A549 (cell line): ENCODE measurements at places on chromosomes 3 and 15.

DNA sequence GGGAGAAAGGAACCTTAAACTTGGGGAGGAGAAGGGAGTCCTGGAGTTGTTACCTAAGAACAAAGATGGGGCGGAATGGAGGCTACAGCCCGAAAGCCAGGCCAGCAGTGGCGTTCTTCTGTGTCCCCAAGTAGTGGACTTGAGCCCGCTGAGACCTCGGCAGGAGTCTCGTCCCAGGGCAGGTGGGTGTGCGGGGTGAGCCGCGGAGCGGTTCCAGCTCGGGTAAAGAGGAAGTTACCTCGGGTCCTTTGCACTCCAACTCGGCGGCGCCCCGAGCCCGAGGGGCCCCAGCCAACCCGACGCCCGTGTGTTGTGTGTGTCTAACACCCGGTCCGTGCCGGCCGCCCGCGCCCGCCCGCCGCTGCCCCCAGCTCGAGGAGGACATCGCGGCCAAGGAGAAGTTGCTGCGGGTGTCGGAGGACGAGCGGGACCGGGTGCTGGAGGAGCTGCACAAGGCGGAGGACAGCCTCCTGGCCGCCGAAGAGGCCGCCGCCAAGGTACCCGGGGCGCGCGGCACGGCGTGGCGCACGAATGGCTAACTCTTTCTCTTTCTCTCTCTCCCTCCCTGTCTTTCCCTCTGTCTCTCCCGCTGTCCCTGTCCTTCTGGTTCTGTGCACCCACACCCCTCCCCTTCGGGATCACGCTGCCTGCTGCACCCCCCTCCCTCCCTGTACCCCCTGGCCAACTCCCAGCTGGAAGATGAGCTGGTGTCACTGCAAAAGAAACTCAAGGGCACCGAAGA lies 959 bp downstream of the TPM1 start:
- no peak for DNase-seq

GRCh38 chr15:47727676-47728075 lies 10.4 kb downstream of the SEMA6D start:
- no peak for DNase-seq

DNA sequence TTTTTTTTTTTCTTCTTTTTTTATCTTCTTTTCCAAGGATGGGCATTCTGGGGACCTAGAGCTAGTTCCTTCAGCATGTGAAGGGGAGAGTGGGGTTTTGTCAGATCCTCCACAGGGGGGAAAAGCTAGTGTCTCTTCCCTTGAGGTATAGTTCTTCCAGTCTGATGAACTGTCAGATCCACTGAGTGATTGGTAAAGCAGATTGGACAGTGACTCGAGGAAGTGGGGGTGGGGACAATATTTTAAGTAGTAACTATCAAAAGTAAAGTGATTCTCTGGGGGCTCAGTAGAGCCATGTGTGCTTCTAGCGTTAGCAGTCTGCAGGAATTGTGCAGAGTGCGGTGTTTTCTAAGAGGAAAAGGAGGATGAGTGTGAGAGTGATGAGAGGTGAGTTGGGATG lies 62.0 kb upstream of the TRIM71 start:
- no peak for DNase-seq

- no peak for DNase-seq
These were observed 284.8 kb upstream of the CFAP20DC start for GRCh38 chr3:59334585-59334984.

DNA sequence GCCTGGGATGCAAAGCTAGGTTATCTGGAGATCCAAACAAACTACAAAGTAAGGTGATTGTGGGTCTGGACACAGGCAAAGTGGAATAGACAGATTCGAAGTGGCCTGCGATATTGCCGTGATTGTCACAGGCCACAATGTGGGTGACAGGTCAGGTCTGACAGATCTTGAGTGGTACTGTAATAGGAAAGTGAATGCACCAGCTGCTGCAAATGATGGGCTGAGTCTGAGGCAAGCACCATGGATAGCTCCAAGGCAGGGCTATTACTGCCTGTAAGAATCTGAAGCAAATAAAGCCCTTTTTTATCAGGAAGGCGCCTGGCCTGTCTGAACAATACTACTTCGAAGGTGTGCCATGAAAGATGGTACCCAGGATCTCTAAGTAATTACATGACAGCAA lies 10.0 kb downstream of the ARMC8 start:
- no peak for DNase-seq

- no peak for DNase-seq
These were observed 4.9 kb upstream of the C3orf49 start for GRCh38 chr3:63814237-63814636.

GRCh38 chr3:13890377-13891016 lies 10.6 kb upstream of the WNT7A start:
- no peak for DNase-seq

DNA sequence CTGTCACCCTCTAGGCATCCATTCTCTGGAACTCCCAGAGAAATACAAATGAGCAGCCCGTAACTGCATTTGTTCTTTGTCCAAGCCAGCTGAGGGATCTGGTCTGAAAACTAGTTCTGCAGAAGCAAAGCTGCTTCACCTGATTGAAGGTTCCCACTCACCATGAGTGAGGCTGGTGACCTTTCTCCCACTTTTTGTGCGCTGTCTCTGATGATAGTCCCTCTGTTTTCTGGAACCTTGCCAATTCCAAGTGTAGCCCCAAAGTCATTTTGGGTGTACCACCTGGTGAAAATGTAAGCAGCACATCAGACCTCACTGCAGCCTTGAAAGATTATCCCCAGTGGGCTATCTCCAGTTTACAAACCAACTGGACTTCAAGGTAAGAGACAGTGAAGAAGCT lies 39.4 kb upstream of the BFSP2 start:
- no peak for DNase-seq

DNA sequence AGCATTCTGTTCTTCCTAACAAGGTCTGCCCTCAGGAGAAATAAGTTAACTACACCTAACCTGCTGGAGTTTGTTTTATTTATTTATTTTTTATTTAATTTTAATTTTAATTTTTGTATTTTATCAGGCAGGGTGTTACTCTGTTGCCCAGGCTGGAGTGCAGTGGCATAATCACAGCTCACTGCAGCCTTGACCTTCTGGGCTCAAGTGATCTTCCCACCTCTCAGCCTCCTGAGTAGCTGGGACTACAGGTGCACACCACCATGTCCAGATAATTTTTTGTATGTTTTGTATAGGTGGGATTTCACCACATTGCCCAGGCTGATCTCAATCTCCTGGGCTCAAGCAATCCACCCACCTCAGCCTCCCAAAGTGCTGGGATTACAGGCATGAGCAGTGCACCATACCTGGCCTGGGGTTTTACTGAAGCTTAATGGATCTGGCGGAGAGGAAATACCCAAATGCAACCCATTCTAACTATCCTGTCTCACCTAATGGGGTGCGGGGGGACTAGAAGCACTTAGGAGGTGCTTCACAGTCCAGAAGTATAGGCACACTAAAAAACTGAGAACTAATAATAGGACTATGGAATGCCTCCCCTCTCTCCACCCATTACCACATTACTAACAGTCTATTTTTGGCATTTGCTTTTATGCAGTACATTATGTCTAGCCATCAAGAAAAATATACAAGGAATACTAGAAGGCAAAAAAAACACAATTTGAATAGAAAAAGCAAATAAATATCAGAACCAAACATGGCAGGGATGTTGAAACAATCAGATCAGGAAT lies 61.4 kb downstream of the TTBK2 start:
- no peak for DNase-seq

GRCh38 chr15:76585576-76585897 lies 249.0 kb downstream of the ISL2 start:
- DNase-seq: no peak

GRCh38 chr15:63448266-63448665 lies 56.1 kb upstream of the USP3 start:
- DNase-seq: no peak

GRCh38 chr3:5002174-5002870 lies 23.1 kb downstream of the BHLHE40 start:
- DNase-seq: no peak

DNA sequence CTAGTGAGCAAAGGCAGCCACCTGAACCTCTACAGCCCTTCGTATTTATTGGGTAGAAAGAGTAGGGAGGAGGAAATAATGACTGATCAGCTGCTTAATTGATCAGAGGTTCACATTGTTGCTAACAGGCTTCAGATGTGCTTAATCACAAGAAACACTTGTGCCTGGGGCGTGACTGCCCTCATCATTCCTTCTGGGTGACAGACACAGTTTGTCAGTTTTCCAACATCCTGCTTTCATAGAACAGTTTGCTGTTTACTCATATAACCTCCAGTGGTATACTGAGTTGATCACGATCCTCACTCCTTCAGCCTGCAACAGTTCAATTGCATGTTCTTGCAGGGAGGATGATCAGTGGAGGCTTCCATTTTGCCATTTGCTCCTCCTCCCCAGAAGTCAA lies 13.6 kb upstream of the CASR start:
- DNase-seq: no peak

DNA sequence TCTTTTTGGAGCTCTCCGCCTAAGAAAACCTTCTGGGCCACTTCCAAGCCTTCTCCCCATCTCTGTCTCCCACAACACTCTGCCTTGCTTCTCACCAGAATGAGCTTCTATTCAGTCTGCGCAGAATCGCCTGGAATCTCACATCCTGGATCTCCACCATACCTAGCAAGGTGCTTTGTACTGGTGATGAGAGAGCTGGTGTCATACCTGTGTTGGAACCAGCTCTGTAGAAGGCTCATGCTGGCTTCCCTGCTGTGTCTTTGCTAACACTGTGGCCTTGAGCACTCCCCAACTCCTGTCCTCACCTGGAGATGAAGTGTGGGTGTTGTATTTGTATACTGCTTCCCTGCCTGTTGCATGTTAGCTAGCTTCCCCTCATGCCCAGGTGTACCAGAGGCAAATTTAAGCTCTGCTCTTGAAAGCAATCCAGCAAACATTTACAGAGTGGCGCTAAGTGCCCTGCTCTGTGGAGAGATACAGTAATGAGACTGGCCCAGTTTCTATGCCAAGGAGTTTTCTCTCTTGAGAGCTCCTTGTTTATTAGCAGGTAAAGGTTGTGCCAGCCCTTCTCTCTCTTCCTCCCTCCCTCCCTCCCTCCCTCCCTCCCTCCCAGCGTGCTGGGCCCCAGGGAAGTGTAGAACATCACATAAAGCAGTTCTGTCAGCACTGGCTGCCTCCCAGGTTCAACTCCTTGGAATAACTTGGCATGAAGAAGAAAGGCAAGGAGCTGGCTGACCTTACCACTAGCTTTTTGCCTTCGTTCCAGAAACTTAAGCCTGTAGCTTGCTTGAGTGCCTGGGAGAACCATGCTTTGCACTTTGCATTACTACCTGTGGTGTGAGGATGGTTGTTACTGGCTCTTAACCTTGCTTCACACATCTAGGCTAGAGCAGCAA lies 54.9 kb downstream of the TRIM71 start:
- DNase-seq: no peak

- DNase-seq: no peak
These were observed 8.6 kb downstream of the GPR15 start for GRCh38 chr3:98540346-98540745.

GRCh38 chr3:146781059-146781458 lies 175.9 kb upstream of the PLSCR5 start:
- DNase-seq: no peak

DNA sequence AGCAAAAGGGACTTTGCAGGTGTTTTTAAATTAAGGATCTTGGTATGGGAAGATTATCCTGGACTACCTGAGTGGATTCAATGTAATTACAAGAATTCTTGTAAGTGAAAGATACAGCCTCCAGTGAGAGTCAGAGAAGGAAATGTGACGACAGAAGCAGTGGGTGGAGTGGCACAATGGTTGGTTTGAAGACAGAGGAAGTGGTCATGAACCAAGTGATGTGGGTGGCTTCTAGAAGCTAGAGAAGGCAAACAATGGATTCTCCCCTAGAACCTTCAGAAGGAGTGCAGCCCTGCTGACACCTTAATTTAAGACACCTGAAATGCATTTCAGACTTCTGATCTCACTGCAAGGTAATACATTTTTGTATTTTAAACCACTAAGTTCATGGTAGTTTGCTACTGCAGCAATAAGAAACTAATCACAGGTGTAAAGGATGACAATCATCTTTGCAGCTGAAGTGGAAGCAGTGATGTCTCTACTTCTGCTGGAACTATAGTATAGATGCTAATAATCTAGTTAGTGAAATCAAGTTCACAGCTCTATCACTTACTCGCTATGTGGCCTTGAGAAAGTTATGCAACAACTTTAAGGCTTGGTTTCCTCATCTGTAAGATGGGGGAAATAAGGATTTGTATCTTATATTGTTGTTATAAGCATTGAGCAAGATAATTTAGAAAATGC lies 403.4 kb upstream of the SUCLG2 start:
- DNase-seq: no peak

DNA sequence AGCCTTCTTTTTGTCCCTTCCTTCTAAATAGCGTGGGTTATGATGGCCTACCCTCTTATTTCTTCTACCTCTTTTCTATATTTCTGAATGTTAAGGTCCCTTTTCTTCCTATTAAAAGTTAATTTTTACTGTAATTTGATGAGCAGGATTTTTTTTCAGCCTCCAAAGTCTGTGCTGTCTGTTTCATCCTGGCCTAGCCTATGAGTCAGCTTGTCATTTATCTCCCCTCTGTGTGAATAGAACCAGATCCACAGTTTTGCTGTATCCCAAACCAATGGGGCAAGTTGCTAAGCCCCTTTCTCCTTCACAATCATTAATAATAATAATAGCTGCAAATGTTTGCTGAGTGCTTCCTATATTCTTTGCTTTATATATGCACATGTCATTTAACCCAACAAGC lies 18.1 kb upstream of the C3orf38 start:
- no peak for DNase-seq

- DNase-seq: no peak
These were observed 38.2 kb upstream of the GYG1 start for GRCh38 chr3:148953094-148953493.

DNA sequence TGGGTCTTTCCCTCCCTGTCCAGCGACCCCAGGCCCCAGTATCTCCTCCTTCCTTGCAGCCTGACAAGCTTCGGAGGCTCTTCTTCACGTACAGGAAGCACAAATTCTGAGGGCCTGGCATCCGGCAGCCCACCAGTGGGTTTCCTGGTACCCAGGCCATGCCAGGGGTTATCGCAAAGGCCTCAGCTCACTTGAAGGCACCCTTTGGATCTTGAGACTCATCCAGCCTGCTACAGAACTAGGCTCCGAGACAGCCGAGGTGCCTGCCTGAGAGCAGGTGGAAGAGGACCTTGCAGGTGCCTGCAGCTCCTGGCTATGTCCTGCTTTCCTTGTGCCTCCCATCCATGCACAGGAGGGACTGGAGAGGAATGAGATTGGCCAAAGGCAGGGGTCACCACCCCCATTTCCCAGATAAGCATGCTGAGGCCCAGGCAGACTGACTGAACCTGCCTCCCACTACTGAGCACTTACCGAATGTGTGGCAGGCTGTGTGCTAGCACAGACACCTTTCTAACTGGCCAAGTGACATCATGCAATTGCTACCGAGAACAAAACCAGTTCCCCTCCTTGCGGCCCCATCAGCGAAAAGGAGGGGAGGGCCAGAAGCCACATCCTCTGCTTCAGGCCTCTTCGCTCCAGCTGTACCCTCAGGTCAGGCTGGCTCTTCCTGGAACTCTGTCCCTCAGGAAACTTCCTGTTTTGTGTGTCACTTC lies 11.2 kb downstream of the SH2D7 start:
- DNase-seq: no peak

DNA sequence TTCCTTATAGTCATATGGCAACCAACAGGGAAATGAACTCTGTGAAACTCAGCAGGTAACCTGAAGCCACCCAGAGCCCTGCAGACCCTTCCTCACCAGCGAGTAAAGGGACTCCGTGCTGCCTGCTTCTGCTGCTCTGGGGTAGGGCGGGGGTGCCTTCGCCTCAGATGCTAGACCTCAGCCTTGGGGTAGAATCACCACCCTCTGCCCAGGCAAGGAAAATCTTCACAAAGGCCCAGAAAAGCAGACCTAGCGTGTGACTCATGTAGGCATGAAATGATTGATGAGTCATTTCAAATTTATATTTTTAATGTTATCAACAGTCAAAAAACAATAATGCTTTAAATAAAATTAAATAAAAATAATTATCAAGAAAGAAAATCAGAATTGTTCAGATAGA lies 6.6 kb downstream of the STIMATE start:
- no peak for DNase-seq
